ENCODE measurements at places on chromosomes 4 and X.

- no peak for DNase-seq
Measured at GRCh38 chrX:39811376-39811775, 286.4 kb downstream of the BCOR start.

DNA sequence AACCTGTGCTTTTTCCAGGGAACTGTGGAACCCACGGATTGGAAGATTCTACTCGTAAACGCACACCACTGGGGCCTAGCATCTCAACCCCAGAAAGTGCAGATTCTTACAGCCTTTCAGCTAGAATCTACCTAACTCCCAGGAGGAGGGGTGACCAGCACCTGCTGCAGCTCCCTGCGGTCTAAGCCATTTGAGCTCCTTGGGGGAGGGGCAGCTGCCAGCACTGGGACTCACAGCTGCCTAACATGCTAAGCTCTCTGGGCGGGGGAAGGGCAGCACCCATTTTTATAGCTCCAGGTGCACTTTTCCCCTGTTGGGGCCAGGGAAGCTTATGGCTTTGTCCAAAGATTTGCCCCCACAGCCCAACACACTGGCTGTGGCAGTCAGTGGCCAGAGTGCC lies 595.7 kb upstream of the EPHA5 start:
- DNase-seq, result no peak

- no peak for DNase-seq
Measured at GRCh38 chr4:27111627-27112026, 251.0 kb downstream of the STIM2 start.

DNA sequence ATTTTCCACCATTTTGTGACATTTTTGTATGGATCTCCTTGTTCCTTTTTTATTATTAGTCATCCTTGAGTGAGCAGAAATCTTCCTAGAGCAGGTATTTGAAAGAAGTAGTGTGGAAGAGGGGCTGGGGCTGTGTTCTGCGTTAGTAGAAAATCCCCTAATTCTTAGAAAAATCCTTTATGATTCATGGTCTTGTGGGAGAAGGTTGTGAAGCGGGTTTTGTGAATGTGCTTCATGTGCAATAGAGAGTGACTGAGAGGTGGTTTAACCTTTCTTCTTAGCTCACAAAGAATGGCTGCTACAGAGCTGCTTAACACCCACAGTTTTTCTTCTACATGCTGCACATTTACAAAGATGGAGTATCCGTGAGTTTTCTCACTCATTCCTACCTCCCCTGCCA lies 220.5 kb downstream of the IDS start:
- no peak for DNase-seq

- DNase-seq, result no peak
Measured at GRCh38 chr4:44186850-44187246, 261.8 kb downstream of the KCTD8 start.

GRCh38 chr4:137238456-137239162 lies 293.7 kb downstream of the PCDH18 start:
- DNase-seq, result no peak

GRCh38 chrX:16853537-16853936 lies 16.6 kb downstream of the RBBP7 start:
- DNase-seq, result no peak

DNA sequence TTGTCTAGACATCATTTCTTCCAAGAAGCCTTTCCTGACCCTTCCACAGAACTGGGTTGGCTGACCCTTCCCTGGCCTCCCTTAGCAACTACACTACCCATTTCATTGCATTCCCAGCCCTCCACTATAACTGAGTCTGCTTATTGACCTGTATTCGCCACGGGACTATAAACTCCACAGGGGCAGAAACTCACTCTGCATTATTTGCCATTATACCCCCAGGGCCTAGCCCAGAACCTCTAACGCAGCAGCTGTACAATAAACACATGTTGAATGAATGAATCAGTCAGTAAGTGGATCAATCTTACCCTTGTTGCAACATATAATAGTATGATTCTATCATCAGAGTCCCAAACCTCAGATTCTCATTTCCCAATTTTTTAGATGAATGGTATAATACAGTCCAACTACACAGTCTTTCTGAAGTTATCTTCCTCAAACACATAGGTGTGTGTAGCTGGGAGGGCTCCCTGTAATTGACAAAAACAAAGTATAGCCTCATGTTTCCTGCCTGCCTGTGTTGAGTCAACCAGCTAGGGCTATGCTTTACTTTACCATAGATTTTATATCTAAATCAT lies 209.3 kb downstream of the CHIC2 start:
- DNase-seq, result no peak

DNA sequence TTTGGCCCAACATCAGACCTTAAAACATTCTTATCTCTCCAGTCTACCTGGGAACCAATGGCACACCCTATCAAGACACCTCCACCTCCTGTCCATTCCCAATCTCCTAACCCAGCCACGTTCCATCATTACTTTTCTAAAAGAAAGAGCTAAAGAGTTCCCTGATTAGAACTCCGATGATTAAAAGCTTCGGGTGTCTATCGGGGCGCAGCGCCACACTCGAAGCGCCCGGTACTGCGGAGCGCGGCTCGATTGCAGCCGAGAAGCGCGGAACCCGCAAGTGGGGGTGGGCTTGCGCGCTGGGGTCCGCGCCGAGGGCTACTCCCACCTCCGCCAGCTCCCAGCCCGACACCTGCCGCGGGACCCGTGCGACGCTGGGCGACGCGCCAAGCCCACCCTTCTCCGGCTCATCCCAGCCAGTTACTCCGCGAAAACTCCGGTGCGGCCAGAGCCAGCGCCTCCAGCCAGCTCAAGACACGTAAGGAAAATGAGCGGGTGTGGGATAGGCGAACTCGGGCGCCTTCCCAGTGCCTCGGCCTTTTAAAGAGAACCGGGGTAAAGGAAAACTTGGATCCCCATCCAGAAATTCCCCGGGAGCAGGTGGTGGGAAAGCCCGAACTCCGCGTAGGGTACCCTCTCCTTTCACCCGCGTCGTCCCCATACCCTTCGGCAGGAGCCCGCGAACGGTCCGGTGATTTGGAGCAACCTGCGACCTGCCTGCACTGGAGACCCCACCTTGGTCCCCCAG lies 593 bp downstream of the NPY1R start:
- DNase-seq, result no peak

GRCh38 chr4:101933855-101934254 lies 143.3 kb downstream of the BANK1 start:
- no peak for DNase-seq

DNA sequence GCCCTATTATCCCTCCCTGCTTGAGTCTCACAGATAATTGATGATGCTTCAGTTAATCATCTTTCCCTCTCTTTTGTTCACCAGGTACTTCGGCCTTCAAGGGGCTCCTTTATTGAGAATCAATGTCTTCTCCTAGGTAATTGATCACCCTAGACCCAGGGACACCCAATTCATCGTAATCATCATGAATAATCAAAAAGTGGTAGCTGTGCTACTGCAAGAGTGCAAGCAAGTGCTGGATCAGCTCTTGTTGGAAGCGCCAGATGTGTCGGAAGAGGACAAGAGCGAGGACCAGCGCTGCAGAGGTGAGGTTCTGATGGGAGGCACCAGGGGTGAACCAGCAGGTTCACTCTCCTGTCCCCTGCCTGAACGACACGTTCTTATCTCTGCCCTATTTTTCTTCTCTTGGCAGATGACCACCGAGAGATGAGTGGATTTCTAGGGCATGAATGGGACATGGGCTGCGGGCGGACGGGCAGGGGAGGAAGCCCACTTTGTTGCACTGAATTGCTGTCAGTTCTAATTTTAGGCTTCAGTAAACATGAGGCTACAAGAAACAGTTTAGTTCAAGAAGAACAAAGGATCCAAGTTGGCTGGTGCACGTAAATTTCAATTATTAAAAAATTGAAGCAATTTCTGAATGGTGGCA lies 80.5 kb downstream of the ALPK1 start:
- DNase-seq, result no peak

GRCh38 chr4:113094802-113095201 lies 45.3 kb downstream of the ANK2 start:
- DNase-seq, result no peak

- no peak for DNase-seq
Measured at GRCh38 chrX:71170660-71171059, 26.0 kb downstream of the NLGN3 start.

GRCh38 chr4:134628066-134628465 lies 426.5 kb upstream of the PABPC4L start:
- no peak for DNase-seq

- DNase-seq, result no peak
Measured at GRCh38 chr4:186650401-186651180, 73.1 kb downstream of the FAT1 start.

DNA sequence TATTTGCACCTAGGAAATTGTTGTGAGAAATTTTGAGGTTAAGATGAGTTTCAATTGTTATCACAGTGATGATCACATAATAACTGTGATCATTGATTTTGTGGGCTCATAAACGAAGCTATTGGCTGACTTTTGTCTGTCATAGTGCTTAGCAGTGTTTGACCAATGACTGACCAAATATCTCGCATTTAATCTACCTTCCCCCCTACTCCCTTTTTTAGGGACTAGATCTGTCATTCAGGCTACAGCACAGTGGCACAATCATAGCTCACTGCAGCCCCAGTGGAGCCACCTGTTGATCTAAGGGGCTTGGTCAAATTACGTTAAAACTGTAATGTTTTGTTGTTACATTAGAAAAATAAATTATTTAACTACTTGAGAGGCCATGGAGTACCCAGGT lies 1.5 kb downstream of the FUNDC2 start:
- no peak for DNase-seq
